Stimulated activated CD8-positive, alpha-beta memory T cell treated with anti-CD3 and anti-CD28 coated beads, Interleukin-15, amount 100 ng/mL, for 24 hours (primary cell): ENCODE measurements at places on chromosomes 4 and X.

- no peak for DNase-seq
These were observed 194.7 kb downstream of the STIM2 start for GRCh38 chr4:27055221-27055760.

DNA sequence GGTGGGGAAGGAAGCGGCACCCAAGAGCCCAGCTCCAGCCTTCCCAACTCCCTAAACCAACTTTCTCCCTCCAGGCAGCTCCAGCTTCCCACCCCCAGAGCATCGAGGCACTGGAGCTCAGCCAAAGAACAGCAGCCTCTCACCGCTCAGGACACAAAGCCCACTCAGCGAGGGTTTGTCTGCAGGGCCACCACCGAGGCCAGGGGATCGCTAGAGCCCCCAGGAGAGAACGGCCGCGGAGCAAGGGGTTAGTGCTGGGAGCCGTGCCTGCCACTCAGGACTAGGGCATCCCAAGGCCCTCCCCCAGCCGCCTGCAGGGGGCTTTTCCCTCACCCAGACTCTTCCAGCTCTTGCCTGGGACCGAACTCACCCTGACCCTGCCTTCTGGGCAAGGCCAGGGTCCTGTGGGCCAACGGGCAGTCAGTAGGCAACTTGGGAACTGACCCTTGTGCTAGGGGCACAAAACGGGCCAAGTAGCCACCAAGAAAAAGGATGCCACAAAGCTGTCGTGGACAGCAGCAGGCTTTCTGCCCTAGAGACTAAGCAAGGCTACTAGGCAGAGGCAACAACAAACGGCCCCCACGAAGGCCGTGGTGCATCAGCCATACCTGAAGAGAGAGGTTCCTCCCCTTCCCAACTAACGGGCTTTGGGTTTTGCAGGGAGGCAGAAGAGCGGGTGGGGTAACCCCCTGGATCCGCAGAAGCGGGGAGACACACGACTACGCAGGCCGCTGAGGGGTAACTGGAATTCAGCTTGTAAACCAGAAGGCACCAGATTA lies 2.3 kb downstream of the HCFC1 start:
- DNase-seq = no peak

GRCh38 chr4:124839786-124840390 lies 127.4 kb upstream of the ANKRD50 start:
- DNase-seq = no peak

GRCh38 chrX:55312655-55313054 lies 47.9 kb upstream of the PAGE3 start:
- DNase-seq = no peak

GRCh38 chr4:8695237-8696219 lies 103.0 kb downstream of the CPZ start:
- DNase-seq = no peak

DNA sequence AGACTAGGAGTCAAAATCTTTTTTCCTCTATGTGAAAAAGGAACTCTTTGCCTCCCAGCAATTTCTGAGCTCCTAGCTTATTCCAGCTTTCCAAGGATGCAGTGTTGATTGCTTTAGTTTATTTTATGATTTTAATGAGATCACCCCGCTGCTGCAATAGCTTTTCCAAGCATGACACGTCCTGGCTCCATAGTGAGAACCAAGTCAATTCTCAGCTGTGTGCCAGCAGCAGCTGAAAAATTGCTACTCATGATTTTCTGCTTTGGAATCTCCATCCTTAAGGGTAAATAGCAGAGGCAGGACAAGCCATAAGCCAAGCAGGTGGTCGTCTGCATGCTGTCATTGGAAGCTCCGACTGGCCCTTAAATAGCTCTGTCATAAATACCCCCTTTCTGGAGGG lies 64.5 kb downstream of the FTHL17 start:
- no peak for DNase-seq

DNA sequence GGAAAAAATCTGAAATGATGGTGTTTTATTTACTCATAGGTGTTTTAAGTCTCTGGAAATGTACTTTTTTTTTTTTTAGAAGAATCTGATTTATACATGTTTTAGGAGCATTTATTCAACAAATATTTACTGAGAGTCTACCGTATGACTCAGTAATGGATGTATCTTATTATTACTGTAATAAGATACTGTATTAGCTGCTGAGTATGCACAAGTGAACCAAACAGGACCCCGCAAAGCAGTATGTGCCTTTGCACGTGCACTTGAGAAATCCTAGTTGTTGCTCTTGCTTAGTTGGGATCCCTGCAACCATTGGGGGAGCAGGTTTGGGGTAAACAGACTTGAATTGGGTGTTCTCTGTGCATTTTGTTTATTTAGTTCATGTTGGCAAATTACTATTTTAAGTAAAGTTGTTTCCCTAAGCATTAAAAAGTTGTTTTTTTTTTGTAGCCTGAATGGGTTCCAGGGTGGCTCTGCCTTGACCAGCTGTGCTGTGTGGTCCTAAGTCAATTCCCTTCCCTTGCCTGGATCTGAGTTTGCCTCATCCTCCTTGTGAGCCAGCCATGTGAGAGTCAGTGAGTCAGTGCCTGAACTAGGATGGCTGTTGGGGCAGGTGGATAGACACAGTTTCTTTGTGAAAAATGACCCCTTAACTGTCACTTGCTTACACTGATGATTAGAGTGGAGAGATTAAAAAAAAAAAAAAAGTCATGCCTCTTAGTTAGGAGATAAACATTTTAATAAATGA lies 27.7 kb downstream of the DCUN1D4 start:
- DNase-seq = no peak

GRCh38 chr4:5054532-5054931 lies 3.3 kb downstream of the STK32B start:
- DNase-seq = no peak

- DNase-seq = no peak
These were observed 128.7 kb downstream of the AKAP4 start for GRCh38 chrX:50072110-50072509.

- DNase-seq = no peak
These were observed 200.2 kb upstream of the UGT8 start for GRCh38 chr4:114398410-114398809.

DNA sequence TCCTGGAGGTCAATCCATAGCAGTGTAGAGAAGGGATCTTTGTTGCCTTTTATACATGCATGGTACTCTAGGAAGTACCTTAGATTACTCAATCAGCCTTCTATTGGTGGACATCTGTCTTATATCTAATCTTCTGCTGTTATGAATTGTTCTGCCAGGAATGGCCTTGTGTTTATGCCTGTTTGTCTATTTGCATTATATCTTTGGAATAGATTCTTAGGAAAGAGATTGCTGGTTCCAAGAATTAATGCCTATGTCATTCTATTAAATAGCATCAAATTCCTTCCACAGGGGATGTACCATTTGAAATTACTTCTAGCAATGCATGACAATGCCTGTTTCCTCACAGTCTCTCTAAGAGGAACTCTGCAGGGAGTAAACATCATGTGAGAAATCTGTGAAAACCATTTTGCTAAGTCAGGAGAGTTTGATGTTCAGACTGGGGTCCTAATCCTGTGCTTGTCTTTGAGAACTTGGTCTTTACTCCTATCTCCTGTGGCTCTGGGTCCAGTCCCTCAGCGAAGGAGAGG lies 42.5 kb downstream of the BEX3 start:
- no peak for DNase-seq

- no peak for DNase-seq
These were observed 9.2 kb upstream of the MAML3 start for GRCh38 chr4:140163029-140163810.

DNA sequence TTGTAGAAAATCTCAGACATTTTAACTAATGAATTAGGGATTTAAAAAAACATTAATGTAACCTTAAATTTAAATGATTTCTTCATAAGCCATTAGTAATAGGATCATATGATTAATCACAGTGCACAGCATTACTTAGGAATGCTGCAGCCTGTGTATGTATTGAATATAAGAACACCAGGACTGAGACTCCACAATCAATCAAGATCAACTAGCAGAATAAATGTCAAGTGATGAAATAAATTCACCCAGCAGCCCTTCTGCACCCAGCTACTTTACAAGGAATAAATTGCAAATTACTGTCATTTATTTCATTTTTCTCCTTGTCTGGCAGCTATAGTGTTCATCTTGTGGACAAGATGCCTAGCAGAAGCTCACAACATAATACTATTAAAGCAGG lies 46.5 kb downstream of the NEIL3 start:
- DNase-seq = no peak

GRCh38 chr4:167000141-167000852 lies 234.0 kb downstream of the SPOCK3 start:
- DNase-seq = no peak

DNA sequence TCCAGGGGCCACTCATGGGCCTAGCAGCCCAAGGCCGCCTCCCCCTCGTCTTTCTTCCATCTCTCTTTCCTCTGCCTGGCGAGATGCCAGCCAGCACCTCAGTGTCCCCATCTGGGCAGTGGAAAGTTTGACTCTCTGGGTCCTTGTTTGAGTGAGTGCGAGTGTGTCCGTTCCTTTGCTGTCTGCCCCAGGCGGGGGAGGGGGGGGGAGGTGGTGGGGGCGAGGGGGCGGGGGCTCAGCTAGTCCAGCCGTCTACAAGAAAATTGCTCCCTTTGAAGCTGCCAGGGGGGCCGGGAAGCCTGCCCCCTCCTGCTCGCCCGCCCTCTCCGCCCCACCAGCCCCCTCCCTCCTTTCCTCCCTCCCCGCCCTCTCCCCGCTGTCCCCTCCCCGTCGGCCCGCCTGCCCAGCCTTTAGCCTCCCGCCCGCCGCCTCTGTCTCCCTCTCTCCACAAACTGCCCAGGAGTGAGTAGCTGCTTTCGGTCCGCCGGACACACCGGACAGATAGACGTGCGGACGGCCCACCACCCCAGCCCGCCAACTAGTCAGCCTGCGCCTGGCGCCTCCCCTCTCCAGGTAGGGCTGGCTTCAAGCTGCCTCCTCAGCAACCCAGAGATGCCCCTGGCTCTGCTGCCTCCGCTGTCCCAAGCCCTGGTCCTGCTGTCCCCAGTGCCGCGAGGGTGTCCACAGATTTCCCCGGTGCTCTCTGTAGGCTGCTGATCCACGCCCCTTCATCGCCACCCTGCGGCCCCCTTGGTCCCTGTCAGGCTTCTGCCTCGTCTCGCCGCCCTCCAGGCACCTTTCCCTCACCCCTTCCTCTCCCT lies at the start of gene BGN:
Gene BGN, plus strand, starts transcription at position 440 of the 821 bp plus-strand sequence. CDS start 9,652 bp downstream, outside the sequence.
- no peak for DNase-seq

DNA sequence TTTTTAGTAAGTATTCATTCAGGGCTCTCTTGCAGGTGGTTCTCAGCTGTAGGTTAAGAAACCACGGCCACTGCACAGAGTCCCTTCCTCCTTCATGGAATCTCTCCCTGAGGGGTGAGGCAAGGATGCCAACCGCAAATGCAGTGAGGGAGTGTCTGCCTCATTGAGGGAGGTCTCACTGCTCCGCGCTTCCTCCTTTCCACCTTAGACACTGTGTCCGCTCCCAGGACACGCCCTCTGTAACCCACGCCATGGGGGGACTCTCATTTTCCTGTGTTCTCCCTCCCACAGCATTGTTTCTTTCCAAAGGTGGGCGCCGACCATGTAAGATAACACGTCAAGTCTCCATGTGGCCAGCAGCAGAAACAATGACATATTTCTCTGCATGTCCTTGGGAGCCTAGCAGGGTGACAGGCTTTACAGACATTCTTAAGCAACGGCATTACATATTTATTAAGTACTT lies 63.2 kb downstream of the SEPSECS start:
- no peak for DNase-seq

- DNase-seq = no peak
These were observed 189.1 kb downstream of the NDST4 start for GRCh38 chr4:114924311-114924710.

DNA sequence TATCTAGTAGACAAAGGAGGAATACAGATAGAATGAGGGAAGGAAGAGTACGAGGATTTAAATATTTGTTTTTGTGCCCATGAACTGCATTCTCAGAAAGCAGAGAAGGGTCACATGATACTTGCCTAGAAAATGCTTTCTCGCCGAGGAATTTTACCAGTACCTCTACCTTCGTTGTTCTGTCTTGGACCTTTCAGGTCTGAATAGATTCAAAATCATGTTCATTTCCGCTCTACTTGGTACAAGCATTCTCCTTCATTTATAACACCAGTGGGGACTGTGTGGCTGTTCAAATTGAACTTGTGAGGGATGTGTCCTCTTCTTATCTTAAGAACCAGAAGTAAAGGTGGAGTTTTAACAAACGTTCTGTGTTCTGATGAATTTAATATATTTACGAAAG lies 1.9 kb downstream of the USP38 start:
- DNase-seq = no peak

DNA sequence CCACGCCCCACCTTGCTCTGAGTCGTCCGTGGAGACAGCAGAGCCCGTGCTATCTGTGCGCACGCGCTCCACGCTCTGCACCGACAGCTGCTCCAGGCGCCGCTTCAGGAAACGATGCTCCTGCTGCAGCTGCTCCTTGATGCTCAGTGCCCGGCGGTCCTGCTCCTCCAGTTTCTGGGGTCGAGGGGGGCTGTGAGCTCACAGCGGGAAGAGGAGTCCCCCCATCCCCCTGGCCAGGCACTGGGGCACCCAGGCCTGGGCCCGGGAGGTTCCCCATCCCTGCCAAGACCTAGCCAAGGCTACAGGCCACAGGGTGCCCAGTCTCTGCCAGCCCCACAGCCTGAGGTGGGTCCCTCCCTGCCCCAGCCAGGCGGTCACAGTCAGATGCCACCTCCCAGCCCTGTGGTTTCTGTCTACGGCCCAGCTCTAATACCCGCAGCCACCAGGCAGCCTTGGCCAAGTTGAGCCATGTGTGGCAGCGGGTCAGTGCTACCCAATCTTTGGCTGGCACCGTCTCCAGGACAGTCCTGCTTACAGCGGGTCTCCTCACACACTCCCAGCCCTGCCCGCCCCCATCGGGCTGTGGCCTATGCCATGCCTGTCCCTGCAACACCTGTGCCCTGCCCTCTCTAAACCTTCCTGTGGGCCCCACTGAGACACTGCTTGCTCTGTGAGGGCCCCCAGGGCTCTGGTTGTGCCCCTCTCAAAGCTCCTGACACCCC lies 9.3 kb upstream of the HAUS3 start:
- DNase-seq = no peak

GRCh38 chr4:55125763-55126541 lies 557 bp upstream of the KDR start:
- DNase-seq = no peak

DNA sequence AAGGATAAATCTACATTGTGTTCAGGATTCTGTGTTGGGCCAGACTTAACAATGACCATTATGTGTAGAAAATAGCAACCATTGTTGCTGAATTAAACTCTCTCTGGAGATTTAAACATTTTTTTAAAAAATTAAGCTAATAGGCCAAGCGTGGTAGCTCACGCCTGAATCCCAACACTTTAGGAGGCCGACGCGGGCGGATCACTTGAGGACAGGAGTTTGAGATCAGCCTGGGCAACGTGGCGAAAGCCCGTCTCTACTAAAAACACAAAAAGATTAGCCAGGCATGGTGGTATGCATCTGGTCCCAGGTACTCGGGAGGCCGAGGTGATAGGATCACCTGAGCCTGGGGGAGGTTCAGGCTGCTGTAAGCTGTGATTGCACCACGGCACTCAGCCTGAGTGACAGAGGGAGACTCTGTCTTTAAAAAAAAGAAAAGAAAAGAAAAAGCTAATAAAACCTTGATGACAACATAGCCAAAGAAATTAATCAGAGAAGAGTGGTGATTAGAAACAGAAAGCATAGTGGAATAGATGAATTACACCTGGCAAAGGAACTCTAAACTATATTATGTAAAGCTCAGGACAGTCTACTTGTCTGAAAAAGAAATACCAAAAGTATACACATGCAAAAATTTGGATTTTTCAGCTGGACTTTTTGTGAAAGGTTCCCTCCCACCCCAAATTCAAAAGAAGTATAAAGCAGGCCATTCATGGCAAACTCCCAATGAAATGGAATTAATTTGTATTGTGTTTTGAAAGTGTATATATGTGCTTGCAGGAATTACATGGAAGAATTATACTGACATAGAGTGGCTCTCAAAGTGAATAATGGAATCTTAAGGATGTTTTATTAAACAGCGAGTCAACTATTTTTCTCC lies 21.9 kb downstream of the PLS3 start:
- DNase-seq = no peak

- no peak for DNase-seq
These were observed 222.4 kb downstream of the GALNTL6 start for GRCh38 chr4:172035562-172035961.
